ENCODE measurements at places on chromosomes 12 and 14. TPM values are rescaled to one million over a fixed set of nuclear protein-coding genes. Genes with fewer than 3 reads are reported as not detected.
A peak's percentile ranks its signal among the peaks of the same experiment; 100 is the strongest.

DNA sequence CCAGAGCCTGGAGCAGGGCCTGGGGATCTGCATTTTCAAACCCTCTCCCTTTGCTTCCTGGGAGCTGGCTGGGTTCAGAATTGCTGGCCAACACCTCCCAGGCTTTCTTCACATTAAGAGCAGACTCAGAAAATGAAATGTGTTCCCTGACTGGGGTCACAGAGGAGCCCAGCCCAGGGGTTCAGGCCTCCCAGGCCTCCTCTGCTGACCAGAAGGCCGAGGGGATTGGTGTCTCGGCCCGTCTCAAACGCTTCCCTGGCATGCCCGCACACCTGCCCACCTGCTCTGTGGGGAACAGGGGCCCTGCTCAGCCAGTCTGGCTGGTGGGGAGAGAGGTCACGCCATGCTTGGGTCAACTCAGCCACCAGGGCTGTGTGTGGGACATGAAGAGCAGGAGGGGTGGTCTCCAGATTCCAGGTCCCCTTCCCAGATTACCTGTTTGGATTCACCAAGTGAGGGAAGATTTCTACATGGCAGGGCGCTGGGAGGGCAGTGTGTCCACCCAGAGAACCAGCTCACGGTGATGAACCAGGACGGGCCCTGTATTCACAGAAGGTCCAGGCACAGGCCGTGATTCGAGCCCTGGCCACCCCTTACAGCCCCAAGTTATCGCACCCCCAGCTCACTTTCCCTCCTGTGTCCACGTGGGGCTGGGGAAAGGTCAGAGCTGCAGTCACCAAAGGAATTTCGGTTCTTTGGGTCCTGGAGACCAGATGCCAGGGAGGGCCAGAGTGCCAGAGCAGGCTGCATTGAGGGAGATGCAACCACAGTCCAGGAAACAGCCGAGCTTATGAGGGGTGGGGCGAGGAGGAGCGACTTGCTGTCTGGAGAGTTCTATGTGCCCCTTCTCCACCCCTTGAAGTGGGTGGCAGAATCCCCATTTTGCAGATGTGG, 55.2 kb upstream of the RIN3 start:
- no peak for DNase-seq
- no peaks in the 10 kb centered on the region for H3K27me3 ChIP-seq
- no peak overlapping the region for H3K27ac ChIP-seq

- peaks cover 67% of the 10 kb centered on the region for H3K27me3 ChIP-seq
- no peak overlapping the region for H3K27ac ChIP-seq
- no peaks in the 10 kb centered on the region for H3K36me3 ChIP-seq
- DNase-seq: no peak
Measured at GRCh38 chr14:88793259-88793625, 489 bp upstream of the EML5 start.

- no peak overlapping the region for H3K4me3 ChIP-seq
- H3K27me3 ChIP-seq: no peaks in the 10 kb centered on the region
- DNase-seq: no peak
- peaks cover 15% of the 10 kb centered on the region for H3K36me3 ChIP-seq
Measured at GRCh38 chr12:95141310-95141709, 67.9 kb upstream of the NR2C1 start.

DNA sequence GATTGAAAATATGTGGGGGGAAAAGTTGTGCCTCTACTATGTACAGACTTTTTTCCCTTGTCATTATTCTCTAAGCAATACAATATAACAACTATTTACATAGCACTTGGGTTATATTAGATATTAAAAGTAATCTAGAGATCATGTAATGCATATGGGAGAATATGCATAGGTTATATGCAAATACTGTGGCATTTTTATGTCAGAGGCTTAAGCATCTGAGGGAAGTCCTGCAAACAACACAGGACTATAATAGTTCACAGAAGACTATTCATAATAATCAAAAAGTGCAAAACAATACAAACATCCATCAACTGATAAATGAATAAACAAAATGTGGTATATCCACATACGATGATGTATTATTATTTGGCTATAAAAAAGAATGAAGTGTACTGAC, 33.7 kb downstream of the YAF2 start:
- H3K27ac ChIP-seq: no peak overlapping the region
- H3K27me3 ChIP-seq: no peaks in the 10 kb centered on the region

DNA sequence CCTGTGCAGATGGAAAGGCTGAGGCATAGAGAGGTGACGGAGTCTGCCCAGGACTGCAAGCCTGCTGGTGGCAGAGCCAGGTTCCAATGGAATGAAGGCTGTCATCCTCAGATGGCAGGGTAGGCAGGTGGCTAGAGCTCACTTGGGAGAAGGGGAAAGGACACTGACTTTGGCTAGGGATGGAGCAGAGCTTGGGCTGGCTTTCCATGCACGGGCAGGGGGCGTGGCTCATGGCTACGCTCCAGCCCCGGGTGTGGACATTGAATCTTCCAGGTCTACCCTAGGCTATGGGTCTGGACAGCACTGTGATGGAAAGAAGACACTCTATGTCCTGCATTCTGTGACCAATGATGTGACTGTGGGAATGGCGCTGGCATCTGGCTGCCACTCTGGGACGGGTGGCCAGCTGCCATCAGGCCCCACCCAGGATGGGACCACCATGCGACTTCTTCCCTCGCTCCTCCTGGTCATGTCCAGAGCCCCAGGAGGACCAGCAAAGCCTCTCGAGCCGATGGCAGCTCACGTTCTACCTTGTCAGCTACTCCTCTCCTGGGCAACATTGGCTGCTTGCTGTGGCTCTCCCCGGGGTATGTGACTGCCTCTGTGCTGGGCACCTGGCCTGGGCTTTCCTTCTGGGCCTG, 398.7 kb downstream of the TMEM121 start:
- no peak for DNase-seq
- no peaks in the 10 kb centered on the region for H3K27me3 ChIP-seq
- H3K4me3 ChIP-seq: no peak overlapping the region
- peaks cover 4% of the 10 kb centered on the region for H3K36me3 ChIP-seq

MANSC4 gene
- total RNA-seq: 0.29 TPM

SMARCD1 gene
- 122 TPM for total RNA-seq

GRCh38 chr12:47576289-47576945, 129.4 kb downstream of the RPAP3 start:
- H3K27me3 ChIP-seq: peaks cover 21% of the 10 kb centered on the region
- no peak overlapping the region for H3K27ac ChIP-seq
- H3K4me3 ChIP-seq: no peak overlapping the region
- DNase-seq: no peak
- H3K4me1 ChIP-seq: no peaks in the 10 kb centered on the region

DNA sequence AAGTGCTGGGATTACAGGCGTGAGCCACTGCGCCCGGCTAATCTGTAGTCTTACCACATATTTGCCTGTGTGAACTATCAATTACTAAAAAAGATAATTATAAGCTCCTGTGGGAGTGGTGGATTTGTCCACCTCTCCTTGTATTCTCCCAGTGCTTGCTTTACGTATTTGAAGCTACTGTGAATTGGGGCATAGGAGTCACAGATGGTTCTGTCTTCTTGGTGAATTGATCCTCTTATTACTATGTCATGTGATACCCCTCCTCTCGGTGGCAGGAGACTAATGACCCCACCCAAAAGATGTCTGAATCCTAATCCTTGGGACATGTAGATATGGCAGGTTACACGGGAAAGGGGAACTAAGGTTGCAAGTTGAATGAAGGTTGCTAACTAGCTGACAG, 11.8 kb downstream of the GPR132 start:
- H3K27me3 ChIP-seq: peaks cover 31% of the 10 kb centered on the region
- no peaks in the 10 kb centered on the region for H3K36me3 ChIP-seq
- no peak for DNase-seq
- peaks cover 11% of the 10 kb centered on the region for H3K4me1 ChIP-seq
- H3K27ac ChIP-seq: no peak overlapping the region
- H3K4me3 ChIP-seq: no peak overlapping the region

- no peaks in the 10 kb centered on the region for H3K4me1 ChIP-seq
- no peak overlapping the region for H3K27ac ChIP-seq
- H3K4me3 ChIP-seq: no peak overlapping the region
- H3K27me3 ChIP-seq: no peaks in the 10 kb centered on the region
- DNase-seq: no peak
Measured at GRCh38 chr12:64186789-64187188, 35.3 kb downstream of the KICS2 start.

DNA sequence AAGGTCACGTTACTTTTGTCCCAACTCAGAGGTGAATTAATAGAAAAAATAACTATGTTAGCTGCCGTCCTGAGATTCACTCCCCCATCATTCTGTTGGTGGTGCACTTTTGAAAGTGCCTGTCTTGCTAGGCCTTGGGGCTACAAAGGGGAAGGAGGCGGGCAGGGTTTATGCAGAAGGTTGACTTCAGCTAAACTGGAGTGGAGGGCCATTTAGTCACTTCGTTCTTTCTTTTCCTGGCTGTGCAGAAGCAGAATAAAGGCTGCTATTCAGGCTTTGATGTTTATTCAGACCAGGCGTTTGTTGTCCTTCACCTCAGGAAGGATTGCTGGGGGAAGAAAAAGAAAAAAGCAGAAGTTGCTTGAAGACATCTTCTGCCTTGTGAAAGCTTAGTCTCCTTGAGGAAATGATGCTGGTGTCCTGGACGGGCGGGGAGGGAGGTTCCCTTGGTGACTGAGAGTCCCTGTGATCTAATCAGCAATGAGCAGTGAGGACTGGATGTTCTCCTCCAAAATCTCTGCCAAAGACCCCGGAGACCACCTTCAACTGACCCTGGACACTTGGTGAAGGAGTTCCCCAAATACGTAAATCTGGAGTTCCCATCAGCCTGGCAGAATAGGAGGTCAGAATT, 4.0 kb downstream of the GLT1D1 start:
- H3K27ac ChIP-seq: no peak overlapping the region
- no peaks in the 10 kb centered on the region for H3K4me1 ChIP-seq

GRCh38 chr12:116427200-116427930, 131.8 kb upstream of the MAP1LC3B2 start:
- H3K4me3 ChIP-seq: no peak overlapping the region
- peak overlapping the region; percentile 97 for H3K27ac ChIP-seq
- H3K36me3 ChIP-seq: no peaks in the 10 kb centered on the region
- H3K4me1 ChIP-seq: peaks cover 55% of the 10 kb centered on the region
- peak; percentile 52 for DNase-seq

DNA sequence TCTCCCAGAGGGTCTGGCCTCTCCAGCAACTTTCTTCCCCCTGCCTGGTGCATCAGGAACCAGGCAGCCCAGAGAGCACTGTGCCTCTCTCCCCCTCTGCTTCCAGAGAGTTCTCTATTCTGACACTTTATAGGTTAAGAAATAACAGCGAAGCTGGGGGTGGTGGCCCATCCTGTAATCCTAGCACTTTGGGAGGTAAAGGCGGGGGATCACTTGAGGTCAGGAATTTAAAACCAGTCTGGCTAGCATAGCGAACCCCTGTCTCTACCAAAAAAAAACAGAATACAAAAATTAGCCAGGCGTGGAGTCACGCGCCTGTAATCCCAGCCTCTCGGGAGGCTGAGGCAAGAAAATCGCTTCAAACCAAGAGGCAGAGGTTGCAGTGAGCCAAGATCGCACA, 58.3 kb downstream of the ESRRB start:
- peaks cover 17% of the 10 kb centered on the region for H3K4me1 ChIP-seq
- DNase-seq: no peak
- H3K27me3 ChIP-seq: peaks cover 13% of the 10 kb centered on the region
- H3K4me3 ChIP-seq: no peak overlapping the region
- H3K36me3 ChIP-seq: no peaks in the 10 kb centered on the region

GRCh38 chr12:49983892-49984291, 11.1 kb downstream of the AQP6 start:
- H3K27me3 ChIP-seq: no peaks in the 10 kb centered on the region
- DNase-seq: no peak
- no peak overlapping the region for H3K4me3 ChIP-seq
- H3K4me1 ChIP-seq: peaks cover 36% of the 10 kb centered on the region
- H3K36me3 ChIP-seq: peaks cover 8% of the 10 kb centered on the region

GRCh38 chr14:103144085-103144484, 20.8 kb downstream of the TNFAIP2 start:
- H3K27ac ChIP-seq: no peak overlapping the region
- DNase-seq: no peak
- H3K4me1 ChIP-seq: peaks cover 33% of the 10 kb centered on the region
- H3K4me3 ChIP-seq: no peak overlapping the region

TAS2R43 gene
- total RNA-seq: 1.9 TPM

MYO1H gene
- total RNA-seq: not detected

- H3K4me1 ChIP-seq: peaks cover 10% of the 10 kb centered on the region
- no peak overlapping the region for H3K4me3 ChIP-seq
- DNase-seq: no peak
- H3K36me3 ChIP-seq: peaks cover 4% of the 10 kb centered on the region
Measured at GRCh38 chr14:24849471-24849870, 200.5 kb downstream of the STXBP6 start.

GRCh38 chr12:104650541-104650940, 193.8 kb downstream of the CHST11 start:
- no peak overlapping the region for H3K4me3 ChIP-seq
- no peak overlapping the region for H3K27ac ChIP-seq
- DNase-seq: no peak
- H3K36me3 ChIP-seq: no peaks in the 10 kb centered on the region
- no peaks in the 10 kb centered on the region for H3K4me1 ChIP-seq
- peaks cover 74% of the 10 kb centered on the region for H3K27me3 ChIP-seq

NOVA1 gene
- 13.3 TPM for total RNA-seq

DNA sequence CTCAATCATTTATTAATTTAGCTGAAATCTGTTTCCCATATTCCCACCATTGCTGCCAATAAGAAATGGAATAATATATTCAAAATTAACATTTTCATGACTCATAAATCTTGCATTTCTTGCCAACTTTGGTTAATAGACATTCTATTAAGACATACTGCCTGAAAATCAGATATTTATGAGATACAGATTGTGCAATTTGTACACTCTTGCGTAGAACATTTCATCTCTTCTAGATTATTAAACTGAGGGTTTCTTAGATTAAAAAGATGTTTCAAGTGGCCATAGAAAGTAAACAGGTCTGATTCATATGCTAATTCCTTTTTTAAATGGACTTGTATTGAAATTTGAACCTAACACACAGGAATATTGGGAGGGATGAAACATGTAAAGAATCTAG, 9.1 kb downstream of the LTA4H start:
- no peak for DNase-seq
- H3K27me3 ChIP-seq: no peaks in the 10 kb centered on the region
- no peak overlapping the region for H3K27ac ChIP-seq
- H3K4me1 ChIP-seq: no peaks in the 10 kb centered on the region

EPYC gene
- total RNA-seq: not detected

DNA sequence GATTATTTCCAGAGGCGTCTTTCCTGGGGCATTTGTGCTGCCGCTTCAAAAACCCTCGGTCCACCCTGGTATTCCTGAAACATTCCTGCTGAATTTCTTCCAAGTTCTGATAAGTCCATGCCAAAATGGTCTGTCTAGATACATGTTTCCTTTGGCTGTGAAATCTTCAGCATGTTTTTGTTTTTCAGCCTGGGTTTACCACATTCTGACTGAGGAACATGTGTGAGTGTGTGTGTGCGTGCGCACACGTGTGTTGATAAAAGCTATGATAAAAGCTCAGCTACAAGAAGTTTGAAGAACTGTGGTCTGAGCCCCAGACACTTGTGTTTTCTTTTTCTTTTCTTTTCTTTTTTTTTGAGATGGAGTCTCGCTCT, 22.4 kb downstream of the ANKRD9 start:
- H3K4me1 ChIP-seq: peaks cover 5% of the 10 kb centered on the region
- no peaks in the 10 kb centered on the region for H3K27me3 ChIP-seq
- H3K4me3 ChIP-seq: no peak overlapping the region
- H3K36me3 ChIP-seq: peaks cover 12% of the 10 kb centered on the region
- no peak for DNase-seq

Measured in mesothelial cell of epicardium (in vitro differentiated cells).